Urothelium cell line (cell line): ENCODE measurements at places on chromosomes 12 and 14.

GRCh38 chr12:64633940-64634337 is 23.6 kb downstream of the RASSF3 start:
- DNase-seq = peak; percentile 30

DNA sequence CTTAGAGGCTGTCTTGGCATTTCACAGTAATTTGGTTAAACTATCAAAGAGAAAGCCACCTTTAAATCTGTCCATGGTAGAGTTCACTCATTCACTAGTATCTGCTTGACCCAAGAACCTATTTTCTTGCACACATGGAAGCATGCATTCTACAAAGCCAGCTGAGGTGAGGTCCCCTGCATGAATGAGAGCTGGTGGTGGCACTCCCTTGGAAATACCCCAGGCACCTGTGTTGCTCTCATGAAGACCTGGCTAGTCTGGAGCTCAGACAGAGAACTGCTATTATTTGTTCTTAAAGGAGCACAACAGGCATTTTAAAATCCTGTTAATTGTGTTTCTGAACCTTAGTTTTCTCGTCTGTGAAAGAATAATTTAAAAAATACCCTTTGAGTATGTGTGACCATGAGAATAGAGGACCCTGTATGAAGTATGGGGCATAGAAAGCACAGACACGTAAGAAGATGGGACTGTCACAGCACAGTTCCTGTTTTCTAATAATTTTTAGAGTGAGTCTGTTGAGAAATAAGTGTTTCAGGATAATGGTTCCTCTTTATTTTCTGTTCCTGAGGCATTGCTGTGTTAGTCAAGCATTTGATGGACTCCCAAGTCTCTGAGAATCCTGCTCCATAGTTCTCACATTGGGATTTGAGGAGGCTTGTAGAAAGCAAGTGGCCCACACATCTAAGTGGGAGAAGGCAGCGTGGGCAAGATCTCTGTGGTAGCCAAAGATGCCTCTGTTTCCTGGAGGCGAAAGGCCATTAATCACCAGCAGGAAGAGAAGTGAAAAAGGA is 10.9 kb downstream of the RGS6 start:
- no peak for DNase-seq

DNA sequence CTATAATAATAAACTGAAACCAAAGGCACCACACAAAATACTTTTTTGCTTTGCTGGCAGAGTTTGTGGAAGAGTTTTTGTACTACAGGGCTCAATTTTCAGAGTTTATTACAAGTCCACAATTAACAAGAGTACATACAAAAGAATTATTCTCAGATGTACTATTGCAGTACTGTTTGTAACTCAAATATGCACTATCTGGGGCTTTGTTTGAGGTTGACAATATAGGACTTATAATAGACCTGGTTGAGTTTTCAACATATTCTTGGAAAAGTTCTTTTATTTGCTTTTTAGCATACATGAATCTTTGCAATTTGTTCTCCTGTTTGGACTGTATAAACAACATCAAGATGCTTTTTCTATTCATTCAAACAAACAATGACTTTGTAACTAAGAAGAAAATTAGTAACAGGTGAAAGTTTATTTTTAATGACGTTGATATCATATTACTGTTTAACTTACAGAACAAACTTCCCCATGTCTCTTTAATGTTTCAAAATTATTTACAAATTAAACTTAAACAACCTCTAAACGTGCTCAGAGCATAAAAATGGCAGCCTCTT is 407.4 kb upstream of the PRICKLE1 start:
- DNase-seq = no peak

DNA sequence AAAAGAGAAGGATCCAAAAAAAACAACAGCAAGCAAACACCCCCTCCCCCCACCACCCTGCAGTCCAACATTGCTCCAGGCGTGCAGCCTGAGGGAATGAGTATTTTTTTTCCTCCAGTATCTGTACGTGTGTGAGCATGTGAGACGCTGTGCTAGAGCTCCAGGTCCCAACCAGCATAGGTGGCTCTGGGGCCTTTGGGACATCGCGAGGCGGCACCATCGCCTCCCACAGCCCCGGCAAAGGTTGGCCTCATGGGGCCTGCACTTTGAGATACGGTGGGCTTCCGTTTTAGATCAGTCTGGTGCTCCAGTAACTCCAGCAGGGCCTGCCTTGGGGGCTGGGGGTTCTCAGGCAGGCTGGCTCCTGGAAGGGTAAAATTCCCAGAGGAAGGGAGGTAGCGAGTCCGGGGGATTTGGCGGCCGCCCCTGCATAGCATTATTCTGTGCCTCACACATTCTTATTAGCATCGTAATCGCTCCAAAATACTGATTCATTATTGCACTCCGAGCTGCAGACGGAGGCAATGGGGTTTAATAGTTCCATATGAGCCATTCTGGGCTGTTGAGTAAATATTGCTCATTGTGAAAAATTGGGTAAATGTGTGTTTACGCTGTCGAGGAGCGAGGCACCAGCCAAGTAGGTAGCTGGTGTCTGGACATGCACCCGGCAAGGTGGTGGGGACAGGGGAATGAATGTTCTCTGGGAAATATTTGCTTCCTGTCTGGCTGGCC is 143.1 kb upstream of the MYL2 start:
- peak; percentile 50 for DNase-seq

GRCh38 chr12:72273499-72273837 is 1.3 kb downstream of the TRHDE start:
- no peak for DNase-seq

GRCh38 chr14:79597566-79597965 is 613.7 kb downstream of the DIO2 start:
- no peak for DNase-seq

DNA sequence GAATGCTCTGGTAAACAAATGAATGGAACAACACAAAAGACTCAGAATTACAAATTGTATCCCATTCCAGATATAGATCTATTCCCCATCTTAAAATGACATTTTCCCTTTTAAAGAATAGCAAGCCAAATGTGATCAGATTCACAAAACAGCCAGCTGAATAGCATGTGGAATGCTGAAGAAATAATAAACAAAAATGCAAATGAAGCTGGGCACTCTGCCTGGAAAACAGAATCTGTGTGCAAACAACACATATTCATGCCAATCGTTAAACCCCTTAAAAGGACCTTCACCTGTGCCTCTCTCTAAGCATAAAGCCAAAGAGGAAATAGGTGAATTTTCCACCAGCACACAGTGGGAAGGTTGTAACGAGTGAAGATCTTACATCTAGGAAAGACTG is 67.9 kb upstream of the PDZRN4 start:
- DNase-seq = no peak

DNA sequence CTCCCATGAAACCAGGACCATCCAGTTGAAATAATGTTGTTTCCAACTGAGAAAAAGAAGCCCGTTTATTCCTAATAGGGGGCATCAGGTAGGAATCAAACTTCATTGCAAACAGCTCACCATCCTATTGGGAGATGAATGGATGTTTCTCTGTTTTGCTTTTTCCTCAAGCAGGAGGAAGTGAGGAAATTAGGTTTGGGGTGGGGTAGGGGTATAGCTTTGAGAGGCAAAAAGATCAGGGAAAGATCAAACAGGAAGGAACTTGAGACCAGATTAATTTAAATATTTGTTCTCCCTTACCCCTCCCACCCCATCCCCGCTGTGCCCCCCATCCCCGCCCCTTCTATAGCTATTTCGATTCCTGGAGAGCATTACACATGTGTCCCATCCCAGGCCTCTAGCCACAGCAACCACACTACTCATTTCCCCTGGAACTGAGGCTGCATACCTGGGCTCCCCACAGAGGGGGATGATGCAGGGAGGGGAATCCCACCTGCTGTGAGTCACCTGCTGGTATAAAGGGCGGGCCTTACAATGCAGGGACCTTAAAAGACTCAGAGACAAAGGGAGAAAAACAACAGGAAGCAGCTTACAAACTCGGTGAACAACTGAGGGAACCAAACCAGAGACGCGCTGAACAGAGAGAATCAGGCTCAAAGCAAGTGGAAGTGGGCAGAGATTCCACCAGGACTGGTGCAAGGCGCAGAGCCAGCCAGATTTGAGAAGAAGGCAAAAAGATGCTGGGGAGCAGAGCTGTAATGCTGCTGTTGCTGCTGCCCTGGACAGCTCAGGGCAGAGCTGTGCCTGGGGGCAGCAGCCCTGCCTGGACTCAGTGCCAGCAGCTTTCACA is at the start of gene IL23A:
Gene IL23A, plus strand, starts transcription at position 577 of the 850 bp plus-strand sequence. Its CDS starts 161 bp downstream, at position 738.
- DNase-seq = peak; percentile 39

GRCh38 chr12:46380881-46381280 is 8.3 kb upstream of the SLC38A2 start:
- no peak for DNase-seq

DNA sequence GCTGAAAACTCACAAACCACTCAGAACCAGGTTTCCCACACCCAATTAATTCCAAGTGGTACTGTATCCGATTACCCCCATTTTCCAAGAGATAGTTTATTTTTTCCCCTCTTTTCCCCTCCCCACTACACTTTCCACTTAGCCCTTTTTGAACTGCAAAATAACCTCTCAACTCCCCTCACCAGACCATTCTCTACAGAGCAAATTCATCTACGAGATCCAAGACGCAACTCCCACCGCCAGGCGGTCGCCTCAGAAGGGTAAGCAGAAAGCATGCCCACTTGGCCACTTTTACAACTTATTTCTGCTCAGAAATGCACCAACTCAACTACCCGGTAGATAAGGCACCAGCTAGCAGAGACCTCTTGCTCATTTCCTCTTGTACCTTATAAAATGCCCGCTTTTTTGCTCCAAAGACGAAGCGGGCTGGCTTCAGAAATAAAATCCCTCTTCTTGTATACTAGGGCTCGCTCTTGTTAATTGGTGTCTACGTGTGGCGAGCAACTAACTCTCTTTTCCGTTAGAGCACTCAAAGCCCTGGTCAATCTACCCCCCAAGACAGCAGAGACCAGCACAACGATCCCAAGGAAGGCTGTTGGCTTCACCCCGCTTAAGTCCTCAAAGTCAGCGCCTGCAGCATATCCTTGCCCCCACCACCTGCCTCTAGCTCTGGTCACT is 910 bp upstream of the SRP54 start:
- peak; percentile 20 for DNase-seq

DNA sequence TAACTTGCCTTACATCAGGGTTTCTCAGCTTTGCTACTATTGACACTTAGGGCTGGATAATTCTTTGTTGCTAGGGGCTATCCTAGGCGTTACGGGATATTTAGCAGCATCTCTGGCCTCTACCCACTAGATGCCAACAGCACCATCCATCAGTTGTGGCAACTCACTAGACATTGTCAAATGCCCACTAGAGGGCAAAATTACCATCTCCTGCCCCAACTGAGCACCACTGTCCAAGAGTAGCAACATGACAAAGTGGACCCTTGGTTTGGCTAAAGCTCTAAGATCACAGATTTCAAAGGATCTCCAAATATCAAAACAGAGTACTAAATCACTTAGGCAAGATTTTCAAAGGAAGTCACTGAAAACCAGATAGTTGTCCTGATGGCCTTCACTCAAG is 251.7 kb upstream of the TBX3 start:
- no peak for DNase-seq

DNA sequence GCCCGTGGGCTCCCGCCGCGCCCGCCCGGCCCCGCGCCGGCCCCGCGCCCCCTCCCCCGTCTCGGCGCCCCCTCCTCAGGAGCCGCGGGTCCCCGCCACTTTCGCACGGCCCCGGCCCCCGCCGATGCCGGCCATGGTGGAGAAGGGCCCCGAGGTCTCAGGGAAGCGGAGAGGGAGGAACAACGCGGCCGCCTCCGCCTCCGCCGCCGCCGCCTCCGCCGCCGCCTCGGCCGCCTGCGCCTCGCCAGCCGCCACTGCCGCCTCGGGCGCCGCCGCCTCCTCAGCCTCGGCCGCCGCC is 263 bp downstream of the RCOR1 start:
- DNase-seq = no peak

DNA sequence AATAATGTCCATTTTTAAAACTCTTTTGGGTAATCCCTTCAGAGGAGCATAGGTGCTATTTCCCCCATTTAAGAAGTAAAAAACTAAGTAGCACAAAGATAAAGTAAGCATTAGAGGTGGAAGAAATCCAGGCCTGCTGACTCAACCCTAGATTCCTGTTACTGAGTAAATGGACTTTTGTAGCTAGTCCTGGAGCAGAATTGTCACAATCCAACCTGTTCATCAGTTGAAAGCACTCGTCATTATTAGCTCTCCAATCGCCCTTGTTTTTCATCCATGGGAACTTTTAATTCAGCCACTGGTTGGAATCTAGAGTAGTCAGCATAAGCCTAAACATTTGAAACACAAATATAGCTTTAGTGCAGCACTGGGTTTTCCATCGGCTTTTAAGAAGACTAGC is 139.5 kb upstream of the AMIGO2 start:
- DNase-seq = no peak
